ENCODE measurements at places on chromosomes 5 and 9.

DNA sequence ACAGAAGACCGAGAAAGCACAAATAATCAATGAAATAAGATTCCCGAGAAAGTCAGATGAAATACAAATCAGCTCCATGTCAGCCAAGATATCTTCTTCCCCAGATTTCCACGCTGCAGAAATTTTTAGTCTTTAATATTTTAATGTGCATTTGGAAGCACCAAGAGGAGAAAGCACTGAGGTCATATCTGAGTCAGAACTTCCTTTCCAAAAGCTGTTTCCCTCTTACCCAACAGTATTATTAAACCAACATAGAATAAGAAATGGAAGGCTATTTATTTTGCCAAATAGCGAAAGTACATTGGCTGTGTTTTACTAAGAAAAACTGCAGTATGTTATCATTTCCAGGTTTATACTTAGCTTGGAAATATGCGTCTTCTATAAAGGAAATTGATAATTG is 772.1 kb upstream of the CDH9 start:
- DNase-seq = no peak

DNA sequence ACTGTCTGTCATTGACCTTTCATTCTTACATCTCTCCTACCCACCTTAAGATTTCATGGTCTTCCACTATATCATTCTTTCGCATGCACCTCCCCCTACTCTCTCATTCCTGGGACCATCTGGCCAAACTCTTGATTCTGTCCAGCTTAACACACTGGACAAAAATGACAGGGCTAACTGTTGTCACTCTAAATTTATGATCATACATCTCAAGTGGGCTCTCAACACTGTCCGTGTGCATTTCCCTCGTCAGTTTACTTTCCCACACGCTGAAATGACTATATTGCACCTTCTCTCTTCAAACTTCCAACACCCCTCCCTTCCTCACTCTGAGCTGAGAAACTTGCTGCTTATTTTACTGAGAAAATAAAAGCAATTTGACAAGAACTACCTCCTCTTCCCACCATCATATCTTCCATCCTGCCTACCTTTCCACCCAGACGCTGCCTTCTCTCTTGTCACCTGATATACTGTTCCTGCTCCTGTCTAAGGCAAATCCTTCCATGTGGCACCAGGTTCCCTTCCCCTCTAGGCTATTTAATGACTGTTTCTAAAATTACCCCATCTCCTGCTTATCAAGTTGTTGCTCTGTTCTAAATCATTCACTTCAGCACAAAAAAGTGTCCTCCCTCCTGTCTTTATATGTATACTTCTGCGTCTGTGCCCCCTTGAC is 8.1 kb upstream of the KLF9 start:
- DNase-seq = no peak

- no peak for DNase-seq
Observed at GRCh38 chr5:141149812-141150211, at the start of gene PCDHB6. PCDHB6 (plus strand) TSS chr5:141150057; CDS start chr5:141150258, 201 bp downstream.

- DNase-seq = no peak
Observed at GRCh38 chr9:75826314-75826713, 64.2 kb upstream of the PCSK5 start.

- DNase-seq = no peak
Observed at GRCh38 chr5:95808686-95809413, 13.7 kb downstream of the GLRX start.

DNA sequence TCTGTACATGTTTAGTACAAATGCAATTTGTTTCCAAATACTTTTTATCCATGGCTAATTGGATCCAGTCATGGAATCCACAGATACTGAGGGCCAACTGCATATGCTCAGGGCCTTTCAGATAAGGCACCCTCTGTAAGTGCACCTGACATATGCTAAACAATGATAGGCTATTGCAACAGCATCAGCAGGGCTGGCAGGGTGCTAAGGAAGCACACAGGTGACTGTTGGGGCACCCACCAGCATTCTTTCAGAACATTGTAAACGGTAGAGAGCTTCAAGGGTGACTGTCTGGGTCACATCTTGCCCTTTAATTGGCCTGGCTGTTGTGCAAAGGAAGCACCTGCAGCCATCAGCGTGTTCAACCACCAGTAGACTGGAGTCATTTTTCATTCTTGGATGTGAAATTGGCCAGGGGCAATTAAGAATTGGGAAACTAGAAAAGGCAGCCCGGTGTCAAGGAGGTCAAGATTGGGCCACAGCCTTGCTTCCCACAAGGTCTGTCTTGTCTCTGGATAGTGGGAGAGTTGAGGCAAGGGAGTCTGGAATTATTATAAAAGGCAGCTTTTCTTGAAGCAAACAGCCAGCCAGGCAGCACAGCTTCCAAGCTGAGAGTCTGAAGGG is 129.3 kb upstream of the RAI14 start:
- no peak for DNase-seq

DNA sequence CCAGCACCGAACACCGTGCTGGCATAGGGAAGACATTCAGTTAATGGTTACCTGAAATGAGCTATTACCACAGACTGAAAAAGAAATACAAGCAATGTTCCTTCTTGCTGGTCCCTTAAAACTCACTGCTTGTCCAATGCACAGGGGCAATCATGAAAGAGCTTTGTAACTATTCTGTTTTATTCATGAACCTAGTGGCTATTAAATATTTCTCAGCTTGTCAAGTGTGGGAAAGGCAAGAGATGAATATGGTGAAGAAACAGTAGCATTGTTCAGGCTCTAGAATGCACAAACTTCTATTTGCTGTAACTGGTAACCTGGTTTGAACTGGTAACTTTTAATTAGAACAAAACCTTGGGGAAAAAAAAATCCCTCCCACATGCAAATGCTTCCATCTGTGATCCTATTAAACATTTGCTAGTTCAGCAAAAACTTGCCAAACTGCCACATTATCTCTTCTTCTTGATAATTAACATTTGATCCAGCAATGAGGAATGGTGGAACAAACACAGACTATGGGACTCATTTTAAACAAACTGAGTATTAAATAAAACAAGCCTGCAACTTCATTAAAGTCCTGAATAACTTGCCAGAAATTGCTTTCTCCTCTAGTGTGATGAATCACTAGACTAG is 36.1 kb downstream of the YIPF5 start:
- DNase-seq = no peak

DNA sequence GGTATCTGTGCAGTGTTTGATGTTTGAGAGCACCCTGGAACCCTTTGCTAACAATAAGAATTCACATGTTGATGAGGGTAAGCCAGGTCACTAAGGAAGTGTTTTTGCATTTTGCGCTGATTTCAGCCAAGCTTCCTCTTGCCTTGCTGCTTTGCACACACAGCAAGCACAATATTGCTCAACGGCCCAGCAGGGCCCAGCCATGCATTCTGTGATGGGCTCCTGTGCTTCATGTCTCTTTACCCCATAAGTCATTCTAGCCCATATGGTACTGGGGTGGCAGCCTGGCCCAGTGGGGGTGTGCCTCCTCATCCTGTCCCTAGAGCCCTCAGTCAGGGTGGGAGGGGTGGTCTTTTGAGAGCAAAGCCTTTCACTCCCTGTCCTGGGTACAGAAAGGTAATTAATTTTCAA is 481.3 kb downstream of the GADD45G start:
- DNase-seq = no peak

DNA sequence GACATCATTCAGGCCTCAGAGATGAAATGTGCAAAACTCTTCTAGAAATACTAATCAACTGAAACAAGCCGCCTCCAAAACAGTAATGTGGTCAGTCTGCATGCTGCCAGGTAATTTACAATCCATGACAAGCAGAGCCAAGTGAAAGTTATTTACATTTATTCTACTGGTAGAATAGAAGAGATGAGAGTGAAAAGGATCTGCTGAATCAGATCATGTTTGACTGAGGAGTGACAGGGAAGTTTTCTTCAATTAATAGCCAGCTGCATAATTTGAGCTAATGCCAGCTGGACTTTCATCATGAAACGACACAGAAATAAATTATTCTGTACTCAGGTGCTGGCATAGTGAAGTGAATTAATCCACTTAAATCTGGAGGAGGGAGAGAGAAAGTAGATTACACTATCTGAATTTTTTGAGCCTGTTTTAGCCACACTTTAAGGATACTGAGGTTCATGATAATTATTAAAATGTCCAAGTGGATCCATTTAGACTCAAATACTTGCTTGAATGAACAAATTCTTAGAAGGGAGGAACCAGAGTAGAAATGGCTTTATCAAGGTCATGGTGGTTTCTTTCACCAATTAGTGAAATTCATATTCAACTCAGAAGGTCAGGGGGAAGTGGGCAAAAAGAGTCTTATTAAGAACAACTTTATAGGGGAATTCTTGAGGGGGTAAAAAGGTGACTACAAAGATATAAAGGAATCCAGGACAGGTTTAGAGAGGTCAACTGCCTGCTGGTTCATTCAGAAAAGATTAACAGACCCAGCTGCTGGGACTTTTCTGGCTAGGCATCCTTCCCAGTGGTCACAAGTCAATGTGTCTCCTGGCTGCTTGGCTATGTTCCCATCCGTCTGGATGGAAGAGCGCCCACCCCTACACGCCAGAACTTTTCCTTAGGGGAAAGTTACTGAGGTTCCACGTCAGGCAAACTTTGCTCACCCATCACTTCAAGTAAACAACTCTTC is 350.4 kb downstream of the PDE4D start:
- peak; percentile 8 for DNase-seq

- peak; percentile 5 for DNase-seq
Observed at GRCh38 chr5:97142521-97143254, at the start of gene LIX1. LIX1 (minus strand) TSS chr5:97142611; CDS start chr5:97142576, 35 bp downstream.

DNA sequence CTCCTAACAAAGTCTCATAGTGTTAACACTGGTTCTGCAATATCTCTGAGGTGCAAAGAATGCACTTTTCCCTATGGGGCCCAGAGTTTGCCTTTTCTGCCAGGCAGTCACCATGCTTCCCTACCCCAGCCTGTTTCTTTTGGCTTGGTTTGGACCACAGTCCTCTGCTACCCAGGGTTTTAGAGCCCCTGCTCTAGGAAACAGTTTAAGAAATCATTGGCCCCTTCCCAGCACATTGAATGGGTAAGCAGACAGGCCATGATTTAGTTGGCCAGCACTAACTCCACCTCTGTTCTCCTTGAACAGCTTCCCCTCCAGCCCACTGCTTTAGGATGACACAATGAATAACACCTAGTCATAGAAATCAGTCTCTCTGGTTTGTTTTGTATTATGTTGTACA is 73.2 kb downstream of the UBAP1 start:
- no peak for DNase-seq

DNA sequence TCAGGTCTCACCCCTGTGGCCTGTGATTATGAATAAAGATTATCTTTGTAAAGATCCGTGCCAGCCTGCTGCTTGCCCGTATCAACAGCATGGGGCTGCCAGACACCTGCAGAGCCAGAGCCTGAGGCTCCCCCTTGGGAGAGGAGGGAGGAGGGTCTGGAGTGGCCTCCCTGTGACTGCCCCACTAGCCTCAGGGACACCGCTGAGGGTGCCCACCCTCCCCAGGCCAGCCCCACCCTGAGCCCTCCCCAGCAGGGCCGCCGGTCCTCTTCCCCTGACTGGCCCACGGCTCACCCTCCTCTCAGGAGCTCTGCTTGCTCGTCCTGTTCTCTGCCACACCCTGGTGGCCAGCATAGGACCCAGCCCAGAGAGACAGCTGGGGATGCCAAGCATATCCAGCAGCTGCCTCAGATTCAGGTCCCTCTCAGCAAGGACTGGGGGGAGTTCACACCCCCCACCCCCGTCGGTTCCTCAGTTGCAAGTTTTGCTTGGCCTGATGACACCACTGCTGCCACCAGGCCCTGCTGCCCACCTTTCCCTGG is 1.9 kb downstream of the SSNA1 start:
- DNase-seq = no peak

- DNase-seq = no peak
Observed at GRCh38 chr5:128825826-128826225, 139.5 kb upstream of the SLC27A6 start.

DNA sequence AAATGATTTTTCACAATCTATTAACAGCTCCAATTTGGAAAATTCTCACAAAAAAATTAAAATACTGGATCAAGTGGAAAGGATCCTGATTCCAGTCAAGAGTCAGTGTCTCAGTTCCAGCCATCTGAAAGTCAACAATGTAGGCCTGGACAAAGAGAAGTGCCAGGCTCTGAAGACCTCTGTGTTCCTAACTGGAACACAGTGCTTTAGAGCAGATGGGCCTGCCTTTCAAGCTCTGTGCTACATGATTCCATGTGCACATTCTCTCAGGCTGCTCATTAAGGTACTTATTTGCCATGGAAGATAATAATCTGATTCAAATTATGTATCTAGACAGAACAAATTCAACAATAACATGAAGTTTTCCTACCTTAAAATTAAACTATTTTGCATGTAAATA is 30.2 kb upstream of the ALDH1A1 start:
- no peak for DNase-seq

GRCh38 chr9:38334234-38334633 is 58.3 kb upstream of the ALDH1B1 start:
- DNase-seq = no peak

- DNase-seq = no peak
Observed at GRCh38 chr5:147752666-147753290, 29.8 kb downstream of the JAKMIP2 start.

All from NCI-H1092 (cell line).